ENCODE measurements at places on chromosomes 5 and 9.

- H3K27me3 ChIP-seq: no peaks in the 10 kb centered on the region
- peak overlapping the region; percentile 90 for H3K4me3 ChIP-seq
- peaks cover 3% of the 10 kb centered on the region for H3K36me3 ChIP-seq
- no peak overlapping the region for H3K27ac ChIP-seq
- peaks cover 28% of the 10 kb centered on the region for H3K4me1 ChIP-seq
These were observed 1.2 kb upstream of the PURA start for GRCh38 chr5:140112685-140113179.

DNA sequence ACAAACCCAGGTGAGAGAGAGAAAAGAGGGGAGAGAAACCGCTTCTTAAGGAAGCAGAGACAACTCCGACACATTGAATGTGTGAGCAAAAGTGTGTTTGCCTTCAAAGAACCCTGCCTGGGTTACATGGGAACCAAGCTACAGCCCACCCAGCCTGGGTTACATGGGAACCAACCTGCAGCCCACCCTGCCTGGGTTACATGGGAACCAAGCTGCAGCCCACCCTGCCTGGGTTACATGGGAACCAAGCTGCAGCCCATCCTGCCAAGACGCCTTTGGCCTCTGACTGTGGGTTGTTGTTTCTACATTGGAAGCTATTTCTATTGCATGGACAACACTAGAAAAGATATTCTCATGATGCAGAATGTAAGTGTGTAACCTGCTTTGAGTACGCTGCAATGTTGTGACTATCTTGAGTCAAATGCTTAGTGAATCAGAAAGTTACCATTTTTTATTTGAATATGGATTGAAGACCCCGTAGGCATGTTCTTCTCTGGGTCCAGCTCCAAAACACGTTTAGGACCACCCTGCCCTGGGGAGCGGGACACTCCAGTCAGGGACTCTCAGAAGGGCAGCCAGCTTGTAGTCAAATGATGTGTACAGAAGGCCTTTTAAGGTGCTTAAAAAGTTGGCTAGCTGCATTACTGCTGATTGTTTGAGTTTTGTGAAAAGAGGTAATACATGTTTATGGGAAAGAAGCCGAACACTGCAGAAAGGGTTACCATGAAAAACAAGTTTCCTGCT lies 39.1 kb upstream of the UNC5A start:
- no peaks in the 10 kb centered on the region for H3K36me3 ChIP-seq
- H3K4me3 ChIP-seq: no peak overlapping the region
- no peaks in the 10 kb centered on the region for H3K4me1 ChIP-seq
- H3K27me3 ChIP-seq: no peaks in the 10 kb centered on the region

DNA sequence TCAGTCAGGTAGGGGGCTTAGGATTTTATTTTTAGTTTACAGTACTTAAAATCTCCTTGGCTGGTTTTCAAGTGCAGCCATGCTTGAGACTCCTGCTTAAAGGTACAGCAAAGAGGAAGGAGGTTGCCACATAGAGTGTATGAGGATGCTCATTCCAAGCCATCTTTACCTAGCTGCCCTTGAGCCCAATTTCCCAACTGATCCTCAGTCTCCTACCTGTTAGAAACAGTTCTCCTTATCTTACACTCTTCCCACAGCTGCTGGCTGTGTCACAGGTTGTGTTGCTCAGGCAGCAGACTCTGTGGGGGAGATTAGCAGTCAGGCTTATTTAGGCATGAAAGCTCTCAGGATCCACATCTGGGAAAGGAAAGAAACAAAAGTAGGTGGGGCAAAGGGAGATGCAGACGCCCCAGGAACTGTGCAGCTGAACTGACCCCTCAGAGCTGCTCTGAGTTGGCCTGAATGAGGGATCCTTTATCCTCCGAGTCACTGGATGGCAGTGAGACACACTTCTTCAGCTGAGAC lies 95.1 kb downstream of the NMUR2 start:
- no peak for DNase-seq
- H3K27me3 ChIP-seq: no peaks in the 10 kb centered on the region
- H3K4me1 ChIP-seq: no peaks in the 10 kb centered on the region
- H3K36me3 ChIP-seq: no peaks in the 10 kb centered on the region
- H3K27ac ChIP-seq: no peak overlapping the region

DNA sequence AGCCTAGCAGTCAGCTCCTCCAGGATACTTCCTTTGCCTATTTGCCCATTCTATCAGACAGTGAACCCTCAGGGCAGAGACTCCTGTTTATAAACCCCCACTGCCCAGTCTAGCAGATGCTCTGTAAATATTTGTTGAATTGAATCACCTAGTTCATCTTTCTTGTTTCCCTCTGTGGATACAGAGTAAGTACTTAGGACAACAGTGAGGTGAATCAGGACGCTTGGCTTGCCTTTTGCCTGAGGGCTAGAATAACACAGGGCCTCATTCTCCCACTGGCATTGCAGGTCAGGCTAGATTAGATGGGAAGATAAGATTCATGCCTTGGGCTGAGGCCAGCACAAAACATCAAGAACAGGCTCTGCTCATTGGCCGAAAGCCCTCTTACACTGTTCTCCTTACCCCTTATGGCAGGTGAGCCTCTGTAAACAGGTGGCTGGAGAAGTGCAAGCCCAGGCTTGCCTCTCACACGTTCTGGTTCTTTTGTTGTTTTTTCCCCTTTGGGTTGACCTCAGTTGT lies 22.2 kb downstream of the TNFSF8 start:
- no peak for DNase-seq
- H3K27ac ChIP-seq: peak overlapping the region; percentile 28
- H3K4me3 ChIP-seq: no peak overlapping the region
- peaks cover 10% of the 10 kb centered on the region for H3K4me1 ChIP-seq
- H3K36me3 ChIP-seq: no peaks in the 10 kb centered on the region

All from small intestine (tissue), 16 donors.